ENCODE measurements at places on chromosomes 2 and 18. TPM values are rescaled to one million over a fixed set of nuclear protein-coding genes. Genes with fewer than 3 reads are reported as not detected.

GRCh38 chr2:206054952-206055351, 31.0 kb downstream of the INO80D start:
- H3K4me3 ChIP-seq: no peak overlapping the region
- no peaks in the 10 kb centered on the region for H3K27me3 ChIP-seq
- no peak overlapping the region for H3K27ac ChIP-seq

- H3K4me1 ChIP-seq: peaks cover 3% of the 10 kb centered on the region
- no peaks in the 10 kb centered on the region for H3K27me3 ChIP-seq
- DNase-seq: no peak
Measured at GRCh38 chr18:13605901-13606300, 120.5 kb downstream of the FAM210A start.

- H3K27ac ChIP-seq: peak overlapping the region; percentile 88
- H3K4me3 ChIP-seq: peak overlapping the region; percentile 17
- no peaks in the 10 kb centered on the region for H3K27me3 ChIP-seq
- peak; percentile 89 for DNase-seq
- H3K36me3 ChIP-seq: no peaks in the 10 kb centered on the region
Measured at GRCh38 chr2:9565436-9566153, 10.0 kb upstream of the ADAM17 start.

DNA sequence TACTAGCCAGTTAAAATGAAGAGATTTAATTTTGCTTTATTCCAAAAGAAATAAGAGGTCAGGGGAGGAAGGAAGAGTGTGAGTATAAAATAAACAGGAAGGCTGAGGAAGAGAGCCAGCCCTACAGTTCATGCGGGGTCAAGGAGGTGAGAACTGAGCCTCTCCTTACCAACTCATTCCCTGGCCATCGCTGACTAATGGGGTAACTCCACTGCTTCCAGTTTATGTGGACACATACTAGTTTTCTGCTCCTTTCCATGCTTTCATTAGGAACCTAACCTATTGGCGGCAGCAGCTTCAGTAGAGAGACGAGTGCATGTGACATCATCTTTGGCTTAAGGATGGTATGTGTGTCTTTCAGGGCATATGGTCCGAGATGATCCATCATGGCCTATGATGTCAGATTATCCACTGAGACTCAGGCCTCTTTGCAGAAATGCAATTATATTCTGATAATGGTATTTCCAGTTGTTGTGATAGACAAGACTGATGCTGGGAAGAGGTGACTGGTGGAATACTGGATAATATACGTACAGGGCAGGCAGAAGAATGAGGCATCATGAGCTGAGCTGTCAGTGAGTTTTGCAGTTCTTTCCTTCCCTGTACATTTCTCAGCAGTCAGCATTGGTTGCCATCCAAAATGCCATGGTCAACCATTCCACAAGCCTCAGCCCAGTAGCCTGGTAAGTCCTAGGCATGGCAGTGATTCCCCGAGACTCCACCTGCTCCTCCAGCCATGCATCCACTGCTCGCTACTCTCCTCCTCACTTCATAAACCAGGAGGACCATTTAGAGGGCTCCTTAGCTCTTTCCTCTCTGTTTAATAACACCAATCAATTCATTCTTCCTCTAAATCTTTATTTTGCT, 184.6 kb upstream of the OSR1 start:
- no peaks in the 10 kb centered on the region for H3K4me1 ChIP-seq
- no peak for DNase-seq
- H3K4me3 ChIP-seq: no peak overlapping the region
- no peak overlapping the region for H3K27ac ChIP-seq
- H3K36me3 ChIP-seq: no peaks in the 10 kb centered on the region

Gene C1QL2
- total RNA-seq: not detected

Gene PARD6G
- total RNA-seq: 13.8 TPM

- H3K4me1 ChIP-seq: no peaks in the 10 kb centered on the region
- no peaks in the 10 kb centered on the region for H3K27me3 ChIP-seq
- no peak overlapping the region for H3K27ac ChIP-seq
- H3K4me3 ChIP-seq: no peak overlapping the region
- no peak for DNase-seq
Measured at GRCh38 chr2:108305901-108306300, 17.2 kb downstream of the SULT1C2 start.

Measured in breast epithelium (tissue), 4 donors.